ENCODE measurements at places on chromosomes 5 and 9.

GRCh38 chr5:77430726-77431125 lies 61.4 kb downstream of the WDR41 start:
- no peak for DNase-seq

DNA sequence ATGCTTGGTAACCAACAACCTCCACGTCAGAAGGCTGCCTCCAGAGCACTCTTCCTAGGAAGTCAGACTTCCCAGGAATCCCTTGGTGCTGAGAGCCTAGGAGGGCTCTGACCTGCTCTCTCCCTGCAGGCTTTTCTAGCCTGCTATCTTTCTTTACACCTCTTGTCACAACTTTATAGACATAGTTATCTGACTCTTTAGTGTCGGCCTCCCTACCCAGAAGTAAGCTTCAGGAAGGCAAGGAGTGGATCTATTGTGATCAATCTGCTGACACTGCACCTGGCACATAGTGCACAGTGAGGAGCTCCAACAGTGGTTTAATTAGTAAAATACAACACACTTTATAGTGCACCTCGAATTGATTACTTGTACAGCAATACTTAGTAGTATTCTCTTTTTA lies 2.3 kb downstream of the AFAP1L1 start:
- no peak for DNase-seq

- peak; percentile 86 for DNase-seq
Observed at GRCh38 chr5:68252673-68253623, 37.4 kb downstream of the PIK3R1 start.

DNA sequence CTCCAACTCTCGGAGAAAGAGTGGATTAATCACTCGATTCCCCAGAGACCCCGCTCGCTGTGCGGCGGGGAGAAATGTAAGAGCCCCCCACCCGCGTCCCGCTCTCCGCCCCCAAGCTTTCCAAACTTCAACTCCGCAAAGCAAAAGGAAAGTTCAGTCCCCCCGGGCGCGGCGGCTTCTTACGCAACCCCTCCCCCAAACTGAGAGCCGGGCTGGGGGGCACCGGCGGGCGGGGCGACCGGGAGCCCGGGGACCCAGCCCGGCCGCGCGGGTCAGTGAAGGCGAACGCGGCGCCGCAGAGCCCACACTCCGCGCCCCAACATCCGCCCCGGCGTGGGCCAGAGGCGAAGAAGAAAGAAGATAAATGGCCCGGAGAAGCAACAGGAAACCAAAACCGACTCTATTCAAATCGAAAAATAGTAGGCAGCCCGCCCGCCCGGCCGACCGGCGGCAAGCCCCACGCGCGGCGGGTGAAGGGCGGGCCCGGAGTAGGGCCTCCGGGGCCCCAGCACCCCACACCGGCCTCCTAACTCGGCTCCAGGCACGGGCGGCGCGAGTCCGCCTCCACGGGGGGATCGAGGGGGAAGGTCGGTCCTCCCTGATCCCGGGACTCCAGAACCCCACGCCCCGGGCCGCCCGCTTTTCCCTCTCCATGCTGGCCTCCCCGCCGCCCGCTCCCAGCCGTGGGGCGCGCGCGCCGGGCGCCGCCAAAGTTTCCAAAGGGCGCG lies 720 bp downstream of the NOTCH1 start:
- no peak for DNase-seq

- no peak for DNase-seq
Observed at GRCh38 chr5:10621832-10622231, 58.0 kb downstream of the ANKRD33B start.

GRCh38 chr9:137084526-137084925 lies 2.3 kb upstream of the MAN1B1 start:
- peak; percentile 62 for DNase-seq

GRCh38 chr9:6686396-6686795 lies 40.9 kb upstream of the GLDC start:
- DNase-seq: no peak

DNA sequence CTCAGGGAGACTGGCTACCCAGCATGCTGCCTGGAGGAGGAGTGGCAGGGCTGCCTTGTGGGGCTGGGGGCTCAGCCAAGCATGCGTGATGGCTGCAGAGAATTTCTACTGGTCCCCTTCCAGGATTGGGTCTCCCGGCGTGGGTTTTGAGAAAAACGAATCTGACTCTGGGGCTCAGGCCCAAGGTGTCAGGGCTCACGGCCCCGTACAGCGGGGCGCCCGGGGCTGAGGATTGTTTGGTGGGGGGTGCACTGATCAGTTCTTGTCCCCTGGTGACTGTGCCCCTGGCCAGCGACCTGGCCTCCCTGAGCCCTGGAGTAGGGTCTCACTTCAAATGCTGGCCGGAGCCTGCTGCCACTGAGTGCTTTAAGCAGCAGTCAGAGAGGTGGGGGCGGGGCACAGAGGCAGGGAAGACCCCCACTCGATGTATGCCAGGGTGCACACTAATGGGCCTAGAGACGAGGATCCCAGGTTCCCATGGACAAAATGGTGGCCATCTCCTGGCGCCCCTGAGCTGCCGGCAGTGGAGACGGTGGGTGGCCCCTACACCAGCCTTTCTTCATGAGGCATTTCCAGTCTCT lies 45.5 kb upstream of the RNU6ATAC start:
- no peak for DNase-seq

DNA sequence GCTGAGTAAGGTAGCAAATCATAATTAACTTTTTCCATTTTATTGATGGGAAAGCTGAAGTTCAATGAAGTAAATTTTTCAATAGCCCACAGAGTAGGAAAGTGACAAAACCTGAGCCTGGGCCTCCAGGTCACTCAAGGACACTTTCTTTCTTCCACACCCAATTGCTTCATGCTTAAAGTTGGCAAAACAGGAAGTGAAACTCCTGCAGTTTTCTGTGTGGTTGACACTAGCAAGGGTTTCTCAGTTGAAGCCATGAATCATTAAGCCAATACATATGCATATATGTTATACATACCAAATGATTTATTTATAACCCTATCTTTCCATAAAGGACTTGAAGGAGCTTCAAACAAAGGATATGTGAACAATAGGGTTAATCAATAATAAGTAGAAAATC lies 13.9 kb downstream of the TLR4 start:
- DNase-seq: no peak

DNA sequence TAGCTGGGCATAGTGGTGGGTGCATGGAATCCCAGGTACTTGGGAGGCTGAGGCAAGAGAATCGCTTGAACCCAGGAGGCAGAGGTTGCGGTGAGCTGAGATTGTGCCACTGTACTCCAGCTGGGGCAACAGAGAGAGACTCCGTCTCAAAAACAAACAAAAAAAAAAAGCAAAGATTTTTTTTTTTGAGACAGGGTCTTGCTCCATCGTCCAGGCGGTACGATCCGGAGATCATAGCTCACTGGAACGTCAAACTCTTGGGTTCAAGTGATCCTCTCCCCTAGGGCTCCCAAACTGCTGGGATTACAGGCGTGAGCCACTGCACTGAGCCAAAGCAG lies 37.6 kb downstream of the ABCA1 start:
- DNase-seq: no peak

GRCh38 chr5:128081111-128081851 lies 2.3 kb upstream of the SLC12A2 start:
- peak; percentile 45 for DNase-seq

- DNase-seq: peak; percentile 16
Observed at GRCh38 chr5:50699737-50700136, 33.3 kb downstream of the PARP8 start.

DNA sequence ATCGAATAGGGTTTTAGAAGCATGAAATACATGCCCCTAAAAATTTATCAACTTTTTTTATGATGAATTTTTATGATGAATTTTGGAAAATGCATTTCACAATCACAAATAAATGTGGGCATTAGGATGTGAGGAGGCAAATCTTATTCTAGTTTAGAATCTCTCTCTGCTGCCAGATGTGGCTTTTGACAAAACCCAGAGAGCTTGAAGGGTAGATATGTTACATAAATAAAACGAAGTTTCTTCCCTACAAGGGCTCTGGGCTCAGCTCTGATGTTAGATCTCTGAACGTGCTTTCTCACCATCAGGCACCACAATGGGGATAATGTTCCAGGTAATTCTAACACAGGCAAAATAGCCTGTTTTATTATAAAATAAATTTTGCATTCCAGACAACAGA lies 102.3 kb upstream of the ADAMTSL1 start:
- no peak for DNase-seq

DNA sequence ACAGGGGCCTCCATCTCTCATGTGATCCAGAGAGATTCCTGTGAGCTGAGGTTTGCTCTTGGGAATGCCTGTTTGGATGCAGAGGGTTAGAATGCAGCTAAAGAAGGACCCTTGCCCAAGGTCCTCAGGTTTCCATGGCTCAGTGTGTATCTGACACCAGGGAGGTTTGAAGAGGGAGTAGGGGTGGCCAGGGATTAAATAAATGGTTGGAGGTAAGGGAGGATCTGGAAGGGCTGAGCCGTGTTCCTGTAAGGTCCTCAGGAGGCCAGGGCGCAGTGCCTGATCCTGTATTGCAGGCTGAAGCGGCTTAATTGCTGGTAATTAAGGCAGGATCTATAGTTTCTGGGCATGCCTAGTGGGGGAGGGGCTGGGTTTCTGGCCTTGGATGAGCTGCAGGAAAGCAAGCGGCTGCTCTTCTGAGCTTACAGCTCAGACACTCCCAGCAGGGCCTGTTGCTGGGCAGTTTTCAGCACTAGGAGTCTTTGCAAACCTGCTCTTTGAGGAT lies 41.5 kb upstream of the MAP1B start:
- DNase-seq: no peak

GRCh38 chr9:112401175-112401815 lies 21.4 kb downstream of the HSDL2 start:
- DNase-seq: no peak

DNA sequence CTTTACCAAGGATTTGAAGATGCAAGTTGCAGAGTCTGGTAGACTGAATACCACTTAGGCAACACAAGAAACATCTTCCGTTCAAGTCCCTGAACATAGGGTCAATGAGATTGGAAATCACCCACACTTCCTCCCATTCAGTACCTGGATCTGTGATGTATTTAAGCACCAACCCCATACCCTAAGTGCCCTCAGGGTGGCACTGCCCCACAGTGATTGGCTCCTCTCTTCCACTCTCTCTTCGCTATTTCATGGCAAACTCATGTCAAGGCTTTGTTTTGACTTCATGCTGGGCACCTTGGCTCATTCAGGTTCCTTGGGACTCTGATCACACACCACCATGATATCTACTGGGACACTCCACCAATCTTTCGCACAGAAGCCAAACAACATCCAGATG lies 53.7 kb downstream of the GGTA1 start:
- no peak for DNase-seq

All from RWPE1 (cell line).